ENCODE measurements at places on chromosomes 1 and 21.
A peak's percentile ranks its signal among the peaks of the same experiment; 100 is the strongest.

DNA sequence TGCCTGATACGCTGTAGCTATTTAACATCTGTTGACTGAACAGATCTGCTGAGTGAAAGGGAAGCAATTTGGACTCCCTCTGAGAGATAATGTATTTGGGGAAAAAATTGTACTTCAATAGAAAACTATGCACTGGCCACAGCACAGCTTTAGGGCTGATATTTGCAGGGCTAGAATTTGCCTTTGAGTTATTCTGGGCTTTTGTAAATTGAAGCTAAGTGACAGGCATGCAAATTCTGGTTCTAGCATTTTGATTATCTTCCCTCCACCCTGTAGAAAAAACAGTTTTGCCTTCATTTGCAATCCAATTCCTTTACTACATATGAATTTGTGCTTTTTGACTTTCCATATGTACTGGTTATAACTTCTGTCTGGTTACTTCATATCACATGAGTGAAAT, 7.9 kb downstream of the KYAT3 start:
- DNase-seq, result no peak

GRCh38 chr1:152224093-152224492, at the start of gene HRNR:
TSS of gene HRNR (minus strand) at chr1:152224193. CDS start at chr1:152223253, 940 bp downstream.
- DNase-seq, result no peak

DNA sequence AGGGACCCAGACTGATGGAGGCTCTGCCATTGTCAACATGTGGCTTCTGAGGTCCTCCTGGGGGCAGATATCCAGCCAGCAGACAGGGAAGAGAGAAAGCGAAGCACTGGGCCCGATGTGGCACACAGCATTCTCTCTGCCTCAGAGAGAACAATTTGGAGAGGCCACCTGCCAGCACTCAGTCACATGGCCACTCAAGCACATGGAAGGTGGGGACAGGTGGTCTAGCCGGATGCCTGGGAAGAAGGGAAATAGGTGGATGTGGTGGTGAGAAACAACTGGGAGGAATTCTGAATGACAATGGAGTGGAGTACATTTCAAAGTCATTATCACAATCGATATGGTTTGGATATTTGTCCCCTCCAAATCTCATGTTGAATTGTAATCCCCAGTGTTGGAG, 109.0 kb downstream of the UBE2U start:
- no peak for DNase-seq

DNA sequence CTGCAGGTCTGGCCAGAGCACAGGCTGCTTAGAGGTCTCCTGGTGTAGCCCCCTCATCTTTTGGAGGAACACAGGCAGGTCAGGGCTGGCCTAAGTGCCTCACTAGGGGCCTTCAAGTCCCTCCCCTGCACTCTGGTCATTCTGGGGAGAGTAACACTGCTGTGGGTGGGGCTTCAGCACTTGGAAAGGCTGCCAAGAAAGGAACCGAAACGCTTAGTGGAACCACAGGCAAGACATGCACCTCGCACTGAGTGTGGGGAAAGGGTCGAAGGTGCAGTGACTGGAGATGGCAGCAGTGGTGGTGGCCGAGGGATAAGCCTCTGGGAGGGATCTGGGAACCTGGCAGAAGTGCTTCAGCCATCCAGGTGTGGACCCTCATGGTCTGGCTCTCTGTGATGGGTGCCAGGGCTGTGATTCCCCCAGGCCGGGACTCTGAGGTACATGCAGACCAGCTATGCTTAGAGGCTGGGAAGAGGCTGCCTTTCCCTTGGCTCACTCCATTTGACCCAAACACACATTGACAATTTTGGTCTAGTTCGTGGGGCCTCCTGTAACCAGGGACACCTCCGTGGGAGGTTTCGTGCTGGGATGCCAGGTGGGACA, 182.9 kb upstream of the CSF3R start:
- DNase-seq, result no peak

- no peak for DNase-seq
Observed at GRCh38 chr1:11340233-11340632, 67.2 kb downstream of the UBIAD1 start.

- no peak for DNase-seq
Observed at GRCh38 chr1:210764536-210764935, 369.4 kb downstream of the KCNH1 start.

- DNase-seq, result no peak
Observed at GRCh38 chr1:10673109-10673711, 123.2 kb downstream of the CASZ1 start.

- DNase-seq, result peak; percentile 62
Observed at GRCh38 chr1:233277637-233278606, 17.6 kb downstream of the PCNX2 start.

DNA sequence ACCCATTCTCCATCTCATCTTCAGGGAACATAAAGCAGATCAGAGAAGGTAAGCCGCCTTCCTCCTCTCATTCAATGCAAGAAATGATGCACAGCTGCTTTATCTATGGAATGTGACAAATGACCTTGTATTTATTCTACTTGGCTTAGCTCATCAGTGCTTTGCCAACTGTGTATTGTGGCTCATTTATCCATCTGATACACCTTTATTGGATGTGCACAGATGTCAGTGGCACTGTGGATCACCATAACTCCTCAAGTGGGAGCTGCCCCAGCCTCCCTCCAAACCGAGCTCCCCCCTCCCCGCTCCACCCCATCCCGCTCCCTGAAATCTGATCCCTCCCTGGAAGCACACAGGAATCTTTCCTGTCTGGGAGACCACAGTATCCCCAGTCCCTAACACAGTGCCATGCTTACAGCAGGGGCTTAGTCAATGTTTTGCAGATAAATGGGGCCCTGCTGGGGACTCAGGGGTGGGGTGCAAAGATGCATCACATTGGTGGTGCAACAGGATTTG, 156.0 kb upstream of the RAB4A start:
- no peak for DNase-seq
